NCI-H1417 (cell line): ENCODE measurements at places on chromosomes 12 and 14.
A peak's percentile ranks its signal among the peaks of the same experiment; 100 is the strongest.

- no peak for DNase-seq
These were observed 125.5 kb downstream of the LMNTD1 start for GRCh38 chr12:25427337-25428249.

- DNase-seq: no peak
These were observed 3.2 kb upstream of the METTL3 start for GRCh38 chr14:21514341-21514740.

DNA sequence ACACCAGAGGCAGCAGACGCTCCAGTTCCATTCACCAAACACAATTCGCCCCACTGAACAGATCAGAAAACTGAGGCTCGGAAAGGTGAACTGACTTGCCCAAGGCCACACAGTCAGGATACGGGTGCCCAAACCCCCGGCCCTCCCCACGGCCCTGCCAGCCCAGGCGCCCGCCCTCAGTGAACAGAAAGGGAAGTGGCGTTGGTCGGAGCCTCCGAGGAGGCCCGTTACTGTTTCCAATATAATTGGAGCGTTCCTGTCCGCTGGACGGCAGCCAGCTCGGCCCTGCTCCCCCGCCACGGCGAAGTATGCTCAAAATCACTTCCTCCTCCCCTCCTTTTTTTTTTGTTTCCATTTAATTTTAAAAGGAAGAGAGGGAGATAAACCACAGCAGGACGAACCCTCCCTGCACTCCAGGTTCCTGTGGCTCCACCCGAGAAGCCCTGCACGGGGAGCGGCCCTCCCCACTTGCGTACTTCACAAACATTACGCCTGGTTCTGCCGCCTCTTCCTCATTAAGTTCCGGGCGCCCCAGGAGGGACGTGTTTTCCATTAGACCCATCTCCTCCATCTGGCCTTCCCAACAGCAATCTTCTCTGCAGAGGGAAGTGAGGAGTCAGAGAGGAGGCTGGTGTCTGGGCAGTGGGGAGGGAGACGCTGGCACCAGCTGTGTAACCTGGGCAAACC, 61.1 kb downstream of the NCOR2 start:
- peak; percentile 99 for DNase-seq

GRCh38 chr12:118374909-118375308, 1.4 kb upstream of the SUDS3 start:
- no peak for DNase-seq

DNA sequence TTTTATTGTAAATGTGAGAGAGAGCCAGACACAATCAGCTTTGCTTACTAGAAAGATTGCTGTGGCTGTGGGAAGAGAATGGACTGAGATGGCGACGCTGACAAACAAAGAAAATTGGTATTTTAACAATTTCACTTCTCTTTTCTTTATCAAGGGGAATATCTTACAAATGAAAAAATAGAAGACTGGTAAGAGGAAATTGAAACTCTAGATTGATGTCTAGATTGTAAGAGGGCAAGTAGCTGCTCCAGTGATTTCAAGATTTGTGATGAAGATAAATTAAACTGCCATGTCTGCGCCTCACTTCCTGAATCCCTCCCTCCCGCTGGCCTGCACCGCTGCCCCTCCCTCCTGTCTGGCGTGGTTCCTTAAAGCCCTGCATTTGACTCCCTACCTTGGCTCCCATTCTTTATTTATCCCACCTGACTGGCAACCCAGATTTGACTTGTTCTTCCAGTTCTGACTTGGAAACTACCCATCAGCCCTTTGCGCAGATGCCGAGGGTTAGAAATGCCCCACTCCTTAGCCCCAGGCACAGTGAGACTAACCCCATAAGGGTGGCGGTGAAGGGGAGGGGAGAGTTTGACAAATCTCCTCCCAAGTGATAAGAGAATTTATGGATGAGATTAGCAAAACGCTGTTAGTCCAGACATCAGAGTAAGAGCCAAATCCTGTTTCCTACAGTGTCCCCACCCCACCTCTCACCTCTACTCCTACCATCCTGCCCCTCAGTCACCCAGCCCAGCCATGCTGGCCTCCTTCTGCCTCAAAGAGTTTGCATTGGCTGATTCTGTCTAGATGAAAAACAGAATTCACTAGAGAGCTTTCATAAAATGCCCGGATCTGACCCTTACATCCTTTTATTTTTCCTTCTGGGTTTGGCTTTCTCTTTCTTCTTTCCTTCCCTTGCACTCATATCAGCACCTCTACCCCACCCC, 125.3 kb upstream of the ATF7IP start:
- DNase-seq: no peak

- no peak for DNase-seq
These were observed 13.1 kb downstream of the CBX5 start for GRCh38 chr12:54266852-54267251.

DNA sequence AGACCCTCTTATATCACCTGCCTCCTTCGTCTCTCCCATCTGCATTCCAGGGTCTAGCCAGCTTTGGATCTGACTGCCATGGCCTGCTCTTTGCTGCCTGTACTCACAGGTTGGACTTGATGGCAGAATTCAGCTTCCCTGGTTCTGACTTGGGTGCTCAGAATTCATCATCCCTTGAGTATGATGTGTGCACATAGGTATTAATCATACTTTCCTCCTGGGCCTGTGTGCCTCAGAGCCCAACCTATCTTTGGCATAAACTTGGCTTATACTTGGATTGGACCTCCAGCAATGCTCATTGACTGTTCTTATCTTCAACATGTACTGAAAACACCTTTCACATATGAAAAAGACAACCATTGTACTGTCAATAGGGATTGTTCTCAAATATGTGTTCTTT, 70.7 kb upstream of the LMNTD1 start:
- DNase-seq: no peak

DNA sequence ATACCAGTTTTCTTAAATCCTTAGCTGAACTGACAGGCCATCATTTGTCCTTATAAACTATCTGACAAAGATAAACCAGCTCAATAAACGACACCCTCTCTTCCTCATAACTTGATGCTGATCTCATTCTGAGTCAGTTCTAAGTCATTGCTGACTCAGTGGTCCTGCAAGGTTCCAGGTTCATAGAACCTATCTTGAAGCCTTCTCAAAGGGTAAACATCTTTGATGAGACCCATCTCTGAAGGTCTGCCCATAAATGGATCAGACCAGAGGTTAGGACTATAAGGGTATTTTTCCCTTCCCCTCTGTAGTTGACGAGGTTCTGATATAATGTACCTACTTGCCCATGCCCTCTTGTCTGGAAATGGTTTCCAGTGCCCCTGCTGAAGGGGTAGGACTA, 11.9 kb downstream of the NAA25 start:
- no peak for DNase-seq

- no peak for DNase-seq
These were observed 192.4 kb downstream of the TMX1 start for GRCh38 chr14:51432302-51432948.

DNA sequence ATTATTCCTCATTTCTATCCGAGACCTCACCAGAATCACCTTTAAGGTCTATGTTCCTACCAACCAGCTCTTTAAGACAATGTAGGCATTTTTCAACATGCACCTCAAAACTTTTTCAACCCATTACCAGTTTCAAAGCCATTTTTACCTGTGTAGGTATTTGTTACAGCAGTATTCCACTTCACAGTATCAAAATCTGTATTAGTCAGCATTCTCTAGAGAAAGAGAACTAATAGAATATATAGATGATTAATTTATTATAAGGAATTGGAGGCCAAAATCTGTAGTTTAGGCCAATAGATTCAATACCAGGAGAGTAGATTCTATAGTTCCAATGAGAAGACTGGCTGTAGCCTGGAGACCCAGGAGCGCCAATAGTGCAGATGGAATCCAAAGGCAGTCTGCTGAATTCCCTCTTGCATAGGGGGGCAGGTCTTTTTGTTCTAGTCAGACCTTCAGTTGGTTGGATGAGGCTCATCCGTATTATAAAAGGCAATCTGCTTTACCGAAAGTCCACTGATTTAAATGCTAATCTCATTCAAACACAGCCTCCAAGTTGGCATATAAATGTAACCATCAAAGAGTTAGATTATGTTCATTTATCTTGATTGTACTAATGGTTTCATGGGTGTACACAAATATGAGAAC, 151.6 kb upstream of the SYT1 start:
- no peak for DNase-seq

DNA sequence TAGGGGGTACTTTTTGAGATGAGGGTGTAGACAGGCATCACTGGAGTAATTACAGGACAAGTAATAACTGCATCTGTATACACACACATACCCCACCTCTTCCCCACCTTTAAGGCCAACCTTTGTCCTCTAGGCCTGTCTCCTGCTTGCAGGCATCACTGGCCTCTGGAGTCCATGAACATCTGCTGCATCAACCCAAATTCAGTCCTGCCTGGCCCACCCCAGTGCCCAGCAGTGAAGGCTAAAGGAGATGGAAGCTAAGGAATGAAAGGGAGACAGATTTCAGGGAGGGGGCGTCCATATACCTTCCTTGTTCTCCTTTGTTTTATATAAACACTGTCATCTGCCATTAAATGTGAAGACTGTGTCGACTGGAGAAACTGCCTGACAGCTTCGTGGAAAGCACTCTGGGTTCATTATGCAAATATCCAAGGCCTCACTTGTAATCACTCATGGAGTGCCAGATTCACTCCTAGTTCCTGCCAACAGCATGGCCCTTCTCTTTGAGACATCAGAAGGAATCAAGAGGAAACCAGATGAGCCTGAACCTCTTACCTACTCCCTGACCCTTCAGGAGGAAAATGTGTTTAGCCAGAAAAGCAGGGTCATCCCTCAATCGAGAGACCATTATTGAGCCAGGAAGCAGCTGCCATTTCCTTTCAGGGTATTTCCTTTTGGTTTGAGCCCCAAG, 64.4 kb downstream of the SERPINA3 start:
- no peak for DNase-seq
